ENCODE measurements at places on chromosomes 1 and 21.
A peak's percentile ranks its signal among the peaks of the same experiment; 100 is the strongest.

- no peak for DNase-seq
Measured at GRCh38 chr1:117622726-117623125, 16.9 kb downstream of the TENT5C start.

DNA sequence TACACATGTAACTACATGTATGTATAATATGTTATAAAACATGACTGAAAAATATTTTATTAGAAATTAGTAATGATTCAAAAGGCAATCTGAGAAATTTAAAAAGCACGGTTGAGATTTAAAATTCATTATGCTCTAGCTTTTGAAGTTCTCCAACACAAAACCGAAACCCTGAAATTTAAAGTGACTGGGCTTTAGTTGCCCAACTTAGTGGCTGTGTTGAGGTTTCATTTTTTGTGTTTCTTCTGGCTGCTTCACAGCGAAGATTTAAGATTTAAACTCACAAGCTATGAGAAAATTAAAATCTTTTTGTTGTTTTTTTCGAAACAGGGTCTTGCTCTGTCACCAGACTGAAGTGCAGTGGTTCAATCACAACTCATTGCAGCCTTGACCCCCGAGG is 1058.7 kb downstream of the NCAM2 start:
- no peak for DNase-seq

DNA sequence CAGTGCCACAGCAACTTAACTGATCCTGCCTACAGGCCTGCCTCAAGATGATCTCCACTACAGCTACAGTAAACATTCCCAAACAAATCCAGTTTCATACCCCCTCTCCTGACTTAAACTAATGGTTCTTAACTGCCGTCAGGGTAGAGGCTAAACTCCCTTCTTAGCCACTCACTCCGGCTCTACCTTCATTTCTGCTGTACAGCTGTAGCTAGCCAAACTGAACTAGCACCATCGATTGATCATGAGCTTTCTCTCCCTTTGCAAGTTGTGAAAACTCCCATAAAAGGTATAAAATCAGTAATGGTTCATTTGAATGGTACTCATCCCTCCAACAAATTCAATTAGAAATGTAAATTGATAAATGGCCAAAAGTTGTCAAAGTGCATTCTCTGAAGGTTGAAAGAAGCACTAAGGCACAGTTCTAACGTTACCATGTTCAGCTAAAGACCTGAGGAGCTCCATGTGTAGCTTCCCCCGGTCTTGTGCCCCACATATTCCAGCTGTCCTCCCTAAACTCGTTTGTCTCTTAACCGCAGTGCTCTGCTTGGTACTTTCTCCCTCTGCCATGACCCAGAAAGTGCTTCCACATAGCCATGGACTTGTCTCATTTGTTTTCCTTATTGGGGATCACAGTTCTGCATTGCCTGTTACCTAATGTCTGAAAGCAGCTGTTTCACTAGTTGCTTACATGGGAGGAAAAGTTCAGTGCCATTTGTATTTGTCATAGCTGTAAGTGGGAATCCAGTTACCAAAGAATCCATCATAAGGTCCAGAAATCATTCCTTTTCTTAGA is 49.8 kb downstream of the DHX9 start:
- no peak for DNase-seq

DNA sequence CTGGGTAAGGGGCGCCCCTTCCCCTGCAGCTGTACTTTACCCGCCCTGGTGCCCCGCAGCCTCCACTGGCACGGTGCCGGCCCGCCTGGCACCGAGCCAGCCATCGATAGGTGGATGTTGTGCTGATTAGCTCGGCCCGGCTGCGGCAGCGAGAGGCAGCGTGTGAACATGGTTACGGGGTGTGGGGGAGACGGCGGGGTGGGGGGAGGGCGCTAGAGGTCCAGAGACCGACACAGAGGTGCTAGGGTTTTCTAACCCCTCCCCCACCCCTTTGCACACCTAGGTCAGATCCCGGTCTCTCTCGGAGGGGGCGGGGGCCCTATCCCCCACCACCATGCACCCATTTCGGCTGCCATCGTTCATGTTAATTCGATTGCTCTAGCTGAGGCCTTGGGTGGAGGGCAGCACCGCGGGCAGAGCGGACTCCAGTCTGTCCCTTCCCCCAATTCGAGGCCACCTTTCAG is 6.7 kb downstream of the EFNA4 start:
- DNase-seq = no peak

GRCh38 chr1:65319754-65320153 is 10.4 kb downstream of the DNAJC6 start:
- no peak for DNase-seq

- no peak for DNase-seq
Measured at GRCh38 chr1:226610671-226611070, 62.1 kb downstream of the STUM start.

DNA sequence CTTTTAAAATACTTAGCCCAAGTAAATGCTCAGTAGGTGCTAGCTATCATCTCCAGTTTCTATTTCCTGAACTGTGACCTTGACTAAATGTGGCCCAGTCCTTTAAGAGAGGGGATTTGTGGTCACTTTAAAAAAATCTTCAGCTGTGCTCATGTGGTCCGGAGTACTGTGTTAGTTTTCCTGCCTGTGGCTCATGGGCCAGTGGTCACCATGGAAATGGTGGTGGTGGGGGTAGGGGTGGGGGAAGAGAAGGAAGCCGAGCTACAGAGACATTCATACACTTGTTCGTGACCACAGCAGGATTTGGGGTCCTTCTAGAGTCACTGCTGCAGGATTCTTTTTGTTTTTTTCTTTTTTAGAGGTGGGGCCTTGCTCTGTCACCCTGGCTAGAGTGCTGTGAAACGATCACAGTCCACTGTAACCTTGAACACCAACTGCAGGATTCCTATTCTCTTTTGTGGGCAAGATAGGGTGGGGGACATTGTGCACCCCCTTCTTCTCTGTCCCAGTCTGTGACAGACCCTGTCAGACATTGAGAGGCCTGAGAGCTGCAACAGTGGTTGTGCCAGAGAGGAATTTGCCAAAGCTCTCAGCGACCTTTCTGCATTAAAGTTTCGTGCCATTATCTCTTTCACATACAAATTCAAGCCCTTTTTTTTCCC is 25.8 kb downstream of the KIF26B start:
- no peak for DNase-seq

GRCh38 chr1:48873944-48874343 is 97.3 kb upstream of the BEND5 start:
- DNase-seq = peak; percentile 20

- DNase-seq = no peak
Measured at GRCh38 chr1:1144843-1145546, 28.7 kb upstream of the TTLL10 start.

GRCh38 chr1:246020211-246020954 is 486.7 kb downstream of the SMYD3 start:
- DNase-seq = no peak

GRCh38 chr1:162056043-162056442 is 13.4 kb upstream of the NOS1AP start:
- peak; percentile 83 for DNase-seq

GRCh38 chr21:31618696-31619430 is 40.6 kb upstream of the SOD1 start:
- no peak for DNase-seq

DNA sequence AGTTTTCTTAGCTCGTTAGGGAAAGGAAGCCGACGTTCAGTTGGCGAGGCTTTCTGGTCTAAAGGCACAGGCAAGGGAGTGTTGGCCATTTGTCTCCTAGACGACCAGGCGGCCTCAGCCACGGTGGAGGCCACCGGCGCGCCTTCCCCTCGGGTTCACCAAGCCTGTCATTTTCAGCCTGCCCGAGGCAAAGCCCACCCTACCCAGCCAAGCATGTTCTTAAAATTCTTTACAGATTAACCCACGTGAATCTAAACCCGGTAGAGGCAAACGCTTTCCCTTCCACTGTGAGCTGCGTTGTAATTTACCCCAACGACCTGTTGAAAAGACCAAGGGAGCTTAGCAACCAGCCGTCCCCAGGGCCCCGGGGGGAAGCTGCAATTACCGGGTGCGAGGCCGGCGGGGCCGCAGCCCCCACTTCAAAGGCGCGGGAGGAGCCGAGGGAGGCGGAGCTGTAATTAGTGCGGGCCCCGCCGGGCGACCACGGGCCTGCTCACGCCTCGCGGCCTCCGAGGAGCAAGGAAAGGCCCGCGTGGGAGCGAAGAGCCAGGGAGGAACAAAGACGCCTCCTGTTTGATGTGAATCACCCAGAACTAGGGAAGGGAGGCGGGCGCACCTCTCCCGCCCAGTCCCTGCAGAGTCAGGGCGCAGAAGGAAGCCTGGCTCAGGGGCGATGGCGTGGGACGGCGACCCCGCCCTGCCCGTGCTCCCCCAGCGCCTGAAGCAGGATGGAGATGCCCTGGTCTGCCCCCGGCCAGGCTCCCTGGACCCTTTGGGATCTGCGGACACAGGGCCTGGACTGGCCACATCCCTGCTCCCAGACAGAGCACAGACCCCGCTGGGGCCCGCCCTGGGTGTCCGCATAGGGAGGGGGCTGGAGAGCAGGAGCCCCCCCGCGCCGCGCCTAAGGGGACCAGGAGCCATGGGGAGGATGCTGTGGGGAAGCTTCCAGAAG is 12.1 kb upstream of the TSPEAR start:
- no peak for DNase-seq

DNA sequence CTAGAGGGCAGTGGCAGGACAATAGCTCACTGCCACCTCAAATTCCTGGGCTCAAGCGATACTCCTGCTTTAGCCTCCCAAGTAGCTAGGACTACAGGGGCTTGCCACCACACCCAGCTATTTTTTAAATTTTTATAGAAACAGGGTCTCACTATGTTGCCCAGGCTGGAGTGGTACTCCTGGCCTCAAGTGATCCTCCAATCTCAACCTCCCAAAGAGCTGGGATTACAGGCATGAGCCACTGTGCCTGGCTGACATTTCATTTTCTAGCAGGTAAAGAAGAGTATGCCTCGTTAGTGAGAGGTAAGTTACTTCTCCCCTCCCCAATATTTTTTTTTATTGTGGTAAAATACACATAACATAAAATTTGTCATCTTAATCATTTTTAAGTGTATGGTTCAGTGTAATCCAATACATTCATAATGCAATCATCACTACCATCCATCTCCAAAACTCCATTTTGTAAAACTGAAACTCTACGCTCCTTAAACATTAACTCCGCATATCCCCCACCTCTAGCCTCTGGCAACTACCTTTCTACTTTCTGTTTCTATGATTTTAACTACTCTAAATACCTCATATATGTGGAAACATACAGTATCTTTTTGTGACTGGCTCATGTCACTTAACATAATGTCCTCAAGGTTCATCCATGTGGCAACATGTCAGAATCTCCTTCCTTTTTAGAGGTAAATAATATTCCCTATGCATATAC is 22.4 kb downstream of the ZZZ3 start:
- DNase-seq = no peak

GRCh38 chr1:1623631-1624442 is 8.1 kb upstream of the MMP23B start:
- no peak for DNase-seq

DNA sequence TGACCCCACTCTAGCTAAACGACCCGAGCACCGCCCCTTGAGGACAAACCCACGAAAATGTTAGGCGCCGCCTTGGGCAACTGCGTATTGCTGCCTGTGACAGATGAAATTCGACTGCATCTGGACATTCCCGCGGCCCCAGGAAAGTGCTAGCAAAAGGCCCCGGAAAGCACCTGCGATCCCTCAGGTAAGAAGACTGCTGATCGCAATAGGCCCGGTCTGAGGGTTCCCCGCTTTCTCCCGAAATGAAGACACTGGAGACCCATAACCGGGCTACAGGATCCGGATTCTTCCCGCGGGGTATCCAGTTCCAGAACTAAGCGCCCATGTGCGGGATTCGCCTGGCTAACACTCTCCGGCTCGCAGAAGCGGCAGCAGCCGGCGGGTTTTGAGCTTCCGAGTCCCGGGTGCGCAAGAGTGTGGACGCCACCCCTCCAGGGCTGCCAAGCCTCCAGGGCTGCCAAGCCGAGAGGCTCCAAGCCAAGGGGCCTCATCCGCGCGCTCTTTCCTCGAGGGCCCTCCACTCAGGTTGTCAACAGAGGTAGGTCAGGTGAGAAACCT is 157.9 kb upstream of the NBPF11 start:
- no peak for DNase-seq

DNA sequence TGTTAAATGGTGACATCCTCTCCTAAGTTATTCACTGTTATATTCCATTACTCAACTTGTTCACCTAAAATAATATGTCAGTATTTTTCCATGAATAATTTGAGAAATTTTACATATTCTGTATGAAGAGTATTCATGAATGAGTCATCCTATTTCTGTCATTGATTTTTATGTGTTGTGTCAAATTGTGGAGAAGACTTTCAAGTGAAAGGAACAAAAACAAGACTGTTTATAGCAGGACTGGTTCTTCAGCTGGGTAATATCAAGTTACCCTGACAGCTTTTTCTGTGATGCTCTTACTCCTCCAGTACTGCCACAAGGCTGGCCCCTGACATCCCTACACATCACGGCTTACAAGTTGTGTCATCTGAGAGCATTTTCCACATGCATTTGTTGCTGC is 847.7 kb downstream of the NCAM2 start:
- no peak for DNase-seq

GRCh38 chr1:217014066-217014465 is 290.8 kb upstream of the ESRRG start:
- DNase-seq = no peak

DNA sequence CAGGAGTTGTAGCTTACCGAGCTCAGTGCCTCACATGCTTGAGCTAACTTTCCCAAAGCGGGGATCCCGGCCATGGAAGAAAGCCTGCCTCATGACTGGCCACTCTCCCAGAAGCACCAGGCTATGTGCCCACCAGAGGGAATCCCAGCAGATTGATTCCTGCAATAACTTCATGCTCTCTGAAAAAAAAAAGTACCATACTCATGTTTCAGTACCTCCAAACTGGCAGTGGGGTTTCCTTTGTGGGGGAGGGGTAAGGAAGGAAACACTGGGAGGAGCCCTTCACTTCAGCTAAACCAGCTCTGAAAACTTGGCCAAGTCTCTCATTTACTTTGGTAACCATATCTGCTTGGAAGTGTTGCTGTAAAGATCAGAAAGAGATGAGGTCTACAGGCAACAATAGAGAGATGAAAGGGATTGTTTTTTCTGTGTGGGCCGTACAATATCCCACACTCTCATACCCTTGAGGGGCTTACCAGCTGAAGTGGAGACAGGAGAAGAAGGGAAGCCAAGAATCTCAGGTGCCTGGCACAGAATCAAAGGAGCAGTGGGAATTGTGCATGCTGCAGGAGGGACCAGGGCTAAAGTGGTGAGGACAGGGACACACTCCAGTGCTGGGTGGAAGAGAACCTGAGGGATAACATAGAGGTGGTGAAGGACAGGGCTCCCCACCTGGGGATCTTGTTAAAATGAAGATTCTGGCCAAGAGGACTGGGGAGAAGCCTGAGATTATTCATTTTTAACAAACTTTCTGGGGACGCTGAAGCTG is 42.4 kb upstream of the TACSTD2 start:
- no peak for DNase-seq

- no peak for DNase-seq
Measured at GRCh38 chr1:188194916-188195315, 1366.2 kb downstream of the PLA2G4A start.

DNA sequence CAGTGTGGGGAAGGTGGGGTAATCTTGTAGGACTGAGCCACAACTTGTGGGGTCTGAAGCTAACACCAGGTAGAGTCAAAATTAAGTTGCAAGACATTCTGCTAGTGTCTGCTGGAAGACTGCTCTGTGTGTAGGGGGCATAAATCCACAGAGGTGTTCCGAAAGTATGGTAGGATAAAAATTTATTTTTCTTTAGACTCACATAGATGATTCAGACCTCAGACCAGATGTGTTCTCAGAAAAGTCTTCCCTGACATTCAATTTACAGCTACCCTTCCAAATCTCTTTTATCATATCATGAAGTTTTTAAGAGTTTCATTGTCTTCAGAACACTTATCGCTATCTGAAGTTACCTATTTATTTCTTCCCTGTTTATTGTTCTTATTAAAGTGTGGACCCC is 21.3 kb downstream of the DUSP10 start:
- no peak for DNase-seq

Data from AG08395 (cell line).